ENCODE measurements at places on chromosomes 6 and 20.

GRCh38 chr6:116282698-116283097, 3.0 kb upstream of the TSPYL1 start:
- no peak for DNase-seq

- no peak for DNase-seq
Measured at GRCh38 chr6:89615882-89616281, 22.7 kb downstream of the LYRM2 start.

- no peak for DNase-seq
Measured at GRCh38 chr6:67231092-67231491, 1404.0 kb upstream of the ADGRB3 start.

DNA sequence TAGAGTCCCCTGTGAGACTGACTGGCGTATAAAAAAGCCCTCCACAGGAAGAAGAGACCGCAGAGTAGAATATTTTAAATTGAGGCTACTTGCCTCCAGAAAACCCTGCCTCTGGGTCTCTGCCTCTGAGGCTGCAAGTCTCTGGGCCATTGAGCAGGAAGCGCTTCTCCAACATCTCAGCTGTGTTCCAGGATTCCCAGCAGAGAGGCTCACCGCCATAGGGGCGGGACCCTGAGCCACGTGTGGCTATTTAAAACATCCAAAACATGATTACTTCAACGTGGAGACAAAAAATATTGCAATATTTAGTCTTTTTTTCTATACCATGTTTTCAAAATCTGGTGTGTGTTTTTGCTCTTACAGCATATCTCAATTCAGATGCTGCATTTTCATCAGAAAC, 59.4 kb downstream of the GNAS-AS1 start:
- no peak for DNase-seq

DNA sequence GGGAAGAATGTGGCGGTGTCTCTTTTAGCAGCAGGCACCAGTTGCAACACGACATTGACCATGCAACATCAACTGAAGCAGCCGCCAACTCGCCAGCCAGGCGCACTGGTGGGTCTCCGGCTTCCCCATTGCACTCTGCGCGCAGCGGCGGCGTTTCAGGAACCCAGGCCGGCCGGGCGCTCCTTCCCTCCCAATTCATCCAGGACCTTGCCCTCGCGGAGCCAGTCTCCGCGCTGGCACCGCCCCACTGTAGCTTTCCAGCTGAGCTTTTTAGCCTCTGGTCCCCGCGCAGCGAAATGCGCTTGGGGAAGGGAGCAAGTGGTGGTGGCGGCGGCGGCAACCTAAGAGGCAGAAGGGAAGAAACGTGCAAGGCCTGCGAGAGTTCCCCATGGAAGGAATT, 297.9 kb upstream of the RIMS1 start:
- no peak for DNase-seq

DNA sequence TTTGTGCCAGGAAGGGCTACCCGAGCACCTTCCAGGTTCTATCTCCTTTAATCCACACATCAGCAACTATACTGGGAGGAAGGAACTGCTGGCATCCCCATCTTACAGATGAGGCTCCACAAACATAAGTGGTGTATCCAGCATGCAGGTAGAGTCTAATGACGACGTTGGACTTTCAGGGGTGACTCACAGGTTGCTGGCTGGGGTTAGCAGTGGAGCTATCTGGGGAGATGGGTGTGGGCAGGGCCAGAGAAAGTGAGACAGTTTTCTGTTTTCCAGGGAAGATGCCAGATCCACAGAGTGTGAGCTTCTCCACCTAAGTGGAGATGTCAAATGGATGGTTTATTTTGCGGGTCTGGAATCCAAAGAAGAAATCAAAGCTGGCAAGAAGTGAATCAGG, 31.8 kb downstream of the CDH22 start:
- no peak for DNase-seq

GRCh38 chr6:132007474-132008190, 56.5 kb upstream of the CCN2 start:
- no peak for DNase-seq

GRCh38 chr6:19492636-19493405, 344.3 kb upstream of the ID4 start:
- no peak for DNase-seq

DNA sequence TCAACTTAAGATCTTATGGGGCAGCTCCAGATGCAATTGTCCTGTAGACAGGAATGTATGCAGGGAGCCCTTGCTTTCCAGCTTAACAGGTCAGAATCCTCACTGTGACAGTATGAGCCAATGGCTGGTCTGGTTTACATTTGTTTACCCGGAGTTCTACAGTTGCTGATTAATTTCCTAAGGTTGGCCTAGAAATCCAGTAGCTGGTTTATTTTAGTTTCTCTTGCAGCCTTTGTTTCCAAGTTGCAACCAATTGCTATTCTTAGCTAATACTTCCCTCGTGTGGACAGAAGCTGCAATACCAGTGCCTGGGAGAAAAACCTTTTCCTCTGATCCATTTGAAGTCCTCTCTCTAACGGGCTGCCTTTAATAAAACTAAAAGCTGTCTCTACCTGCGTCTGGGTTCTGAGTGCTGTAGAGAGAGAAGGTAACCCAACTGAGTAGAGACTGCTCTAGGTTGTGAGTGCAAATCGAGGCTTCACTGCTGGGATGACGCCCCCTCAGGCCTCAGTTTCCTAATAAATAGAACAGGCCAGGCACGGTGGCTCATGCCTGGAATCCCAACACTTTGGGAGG, 45.9 kb downstream of the ZNF217 start:
- DNase-seq = no peak

DNA sequence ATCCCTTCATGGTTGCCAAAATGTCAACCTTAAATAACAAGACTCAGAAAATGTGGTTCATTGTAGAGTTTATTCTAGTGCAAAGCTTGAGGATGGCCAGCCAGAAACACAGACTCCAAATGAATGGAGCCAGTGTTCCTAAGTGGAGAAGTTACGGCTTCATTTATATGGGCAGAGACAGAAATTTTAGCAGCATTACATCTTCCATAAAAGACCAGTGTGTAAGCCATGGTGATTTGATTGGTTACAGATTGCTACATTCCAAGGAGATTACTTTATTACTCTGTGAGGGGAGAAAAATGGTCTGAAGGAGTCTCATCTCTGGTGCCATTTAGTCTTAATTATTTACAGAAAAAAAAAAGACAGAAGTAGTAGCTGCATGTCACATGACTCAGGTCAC, 97.8 kb downstream of the OTOR start:
- DNase-seq = no peak

- DNase-seq = no peak
Measured at GRCh38 chr6:106659859-106660258, 30.5 kb downstream of the QRSL1 start.

DNA sequence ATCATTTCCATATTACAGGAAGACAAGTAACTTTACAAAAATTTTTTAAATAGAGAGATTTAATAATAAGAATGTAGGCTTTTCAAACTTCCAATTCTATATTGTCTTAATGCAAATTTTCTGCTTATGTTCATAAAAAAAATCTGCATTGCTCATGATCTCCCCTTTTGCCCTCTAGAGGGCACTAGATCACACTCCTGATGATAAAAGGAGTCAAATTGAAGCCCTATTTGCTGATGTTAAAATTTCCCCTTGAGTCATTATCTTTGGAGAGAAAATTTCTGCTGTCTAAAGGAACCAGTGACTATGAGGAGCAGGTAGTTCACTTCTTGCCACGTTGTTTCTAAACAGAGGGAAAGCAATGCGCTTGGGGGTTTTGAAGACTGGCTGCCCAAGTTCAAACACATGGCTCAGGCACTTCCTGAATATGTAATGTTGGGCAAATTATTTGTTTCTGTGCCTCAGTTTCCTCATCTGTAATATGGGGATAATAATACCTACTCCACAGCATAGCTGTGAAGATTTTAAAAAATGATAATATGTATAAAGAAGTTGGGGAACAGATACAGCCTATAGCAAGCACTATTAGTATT, 874.2 kb downstream of the TFAP2A start:
- no peak for DNase-seq

GRCh38 chr6:7893342-7893741, 17.2 kb downstream of the TXNDC5 start:
- no peak for DNase-seq

- DNase-seq = no peak
Measured at GRCh38 chr6:11731423-11731822, 47.2 kb downstream of the ADTRP start.

DNA sequence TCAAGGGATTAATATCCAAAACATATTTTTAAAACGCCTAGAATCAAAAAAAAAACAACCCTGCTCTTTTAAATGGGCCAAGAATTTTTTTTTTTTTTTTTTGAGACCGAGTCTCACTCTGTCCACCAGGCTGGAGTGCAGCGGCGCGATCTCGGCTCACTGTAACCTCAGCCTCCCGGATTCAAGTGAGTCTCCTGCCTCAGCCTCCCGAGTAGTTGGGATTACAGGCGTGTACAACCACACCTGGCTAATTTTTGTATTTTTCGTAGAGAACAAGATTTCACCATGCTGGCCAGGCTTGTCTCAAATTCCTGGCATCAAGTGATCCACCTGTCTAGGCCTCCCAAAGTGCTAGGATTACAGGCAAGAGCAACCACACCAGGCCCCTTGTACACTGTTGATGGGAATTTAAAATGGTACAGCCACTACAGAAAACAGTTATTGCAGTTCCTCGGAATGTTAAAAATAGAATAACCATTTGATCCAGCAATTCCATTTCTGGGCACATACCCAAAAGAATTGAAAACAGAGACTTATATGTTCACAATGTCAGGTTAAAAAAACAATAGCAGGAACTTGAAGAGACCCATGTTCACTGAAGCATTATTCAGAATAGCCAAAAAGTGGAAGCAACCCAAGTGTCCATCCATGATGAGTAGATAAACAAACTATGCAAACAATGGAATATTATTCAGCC, 3.1 kb upstream of the MYL9 start:
- DNase-seq = no peak

- DNase-seq = peak; percentile 57
Measured at GRCh38 chr6:498795-499231, 107.3 kb downstream of the IRF4 start.

DNA sequence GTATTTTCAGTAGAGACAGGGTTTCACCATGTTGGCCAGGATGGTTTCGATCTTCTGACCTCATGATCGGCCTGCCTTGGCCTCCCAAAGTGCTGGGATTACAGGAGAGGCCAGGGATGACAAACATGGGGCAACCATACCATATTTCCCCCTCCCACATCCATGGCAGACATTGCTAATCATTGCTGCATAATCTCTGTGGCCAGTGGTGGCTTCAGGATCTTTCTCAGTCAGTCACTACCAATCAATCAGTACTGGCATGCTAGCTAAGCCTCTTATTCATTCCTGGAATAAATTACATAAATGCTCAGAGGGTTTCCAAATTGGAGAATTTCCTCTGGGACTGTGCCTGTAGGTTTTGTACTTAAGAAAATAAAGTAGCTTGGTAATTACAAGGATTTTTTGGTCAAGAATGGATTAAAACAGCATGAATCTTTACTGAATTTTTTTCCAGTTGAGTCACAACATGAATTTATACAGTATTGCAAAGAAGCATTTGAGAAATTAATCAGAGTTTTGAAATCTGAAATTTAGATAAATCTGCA, 138.1 kb downstream of the FNDC1 start:
- no peak for DNase-seq

GRCh38 chr6:72938104-72938503, 287.2 kb downstream of the KHDC1L start:
- no peak for DNase-seq

- no peak for DNase-seq
Measured at GRCh38 chr6:34516391-34517324, 39.5 kb downstream of the SPDEF start.

DNA sequence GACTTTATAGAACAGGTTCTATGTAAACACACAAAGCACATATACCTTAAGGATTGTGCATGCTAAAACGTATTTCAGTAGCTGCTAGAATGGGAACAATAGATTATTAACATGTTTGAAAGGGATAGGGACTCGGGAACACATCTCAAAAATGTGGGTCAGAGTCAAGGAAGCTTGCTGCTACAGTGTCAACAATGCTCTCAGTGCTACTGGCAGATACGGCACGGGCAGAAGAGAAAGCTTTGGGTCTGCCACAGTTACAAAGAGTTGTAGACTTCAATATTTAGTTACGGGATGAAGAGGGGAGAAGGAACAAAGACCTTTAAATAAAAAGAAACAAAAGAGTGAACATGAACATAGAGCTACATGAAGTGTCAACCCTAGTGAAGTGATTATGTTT, 170.5 kb downstream of the BACH2 start:
- DNase-seq = no peak

DNA sequence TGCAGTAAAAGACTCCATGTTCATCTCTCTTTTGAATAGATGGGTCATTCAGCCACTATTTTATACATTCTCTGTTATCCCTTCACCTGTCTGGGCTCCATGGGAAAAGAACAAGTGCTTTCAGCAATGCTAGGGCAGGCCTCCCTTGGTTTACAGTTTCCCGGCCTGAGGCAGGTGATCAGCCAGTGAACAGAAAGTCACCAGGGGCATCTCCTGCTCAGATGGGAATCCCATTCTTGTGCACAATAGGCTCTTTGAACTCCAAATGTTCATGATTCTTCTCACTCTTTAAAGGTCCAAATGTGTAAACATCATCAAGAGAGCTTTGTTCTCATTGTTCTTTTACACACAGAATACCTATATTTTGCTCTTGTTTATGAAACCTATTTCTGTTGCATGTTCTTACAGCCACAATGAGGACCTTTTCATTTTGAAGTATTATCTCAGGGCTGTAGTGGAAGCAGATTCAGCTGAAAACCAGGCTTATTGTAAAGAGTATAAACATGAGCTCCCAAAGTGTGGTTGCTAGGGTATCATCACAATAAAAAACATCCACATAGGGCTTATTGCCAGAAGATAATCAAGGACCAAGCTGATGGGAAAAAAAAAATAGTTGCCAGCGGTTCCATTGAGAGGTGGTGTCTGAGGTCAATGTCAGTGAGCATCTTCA, 267.1 kb upstream of the SGK1 start:
- DNase-seq = no peak

- DNase-seq = no peak
Measured at GRCh38 chr6:26067367-26067766, 19.9 kb upstream of the HFE start.

- peak; percentile 48 for DNase-seq
Measured at GRCh38 chr6:32086661-32087573, 22.2 kb downstream of the TNXB start.

GRCh38 chr6:162372106-162372505, 355.5 kb downstream of the PRKN start:
- no peak for DNase-seq

DNA sequence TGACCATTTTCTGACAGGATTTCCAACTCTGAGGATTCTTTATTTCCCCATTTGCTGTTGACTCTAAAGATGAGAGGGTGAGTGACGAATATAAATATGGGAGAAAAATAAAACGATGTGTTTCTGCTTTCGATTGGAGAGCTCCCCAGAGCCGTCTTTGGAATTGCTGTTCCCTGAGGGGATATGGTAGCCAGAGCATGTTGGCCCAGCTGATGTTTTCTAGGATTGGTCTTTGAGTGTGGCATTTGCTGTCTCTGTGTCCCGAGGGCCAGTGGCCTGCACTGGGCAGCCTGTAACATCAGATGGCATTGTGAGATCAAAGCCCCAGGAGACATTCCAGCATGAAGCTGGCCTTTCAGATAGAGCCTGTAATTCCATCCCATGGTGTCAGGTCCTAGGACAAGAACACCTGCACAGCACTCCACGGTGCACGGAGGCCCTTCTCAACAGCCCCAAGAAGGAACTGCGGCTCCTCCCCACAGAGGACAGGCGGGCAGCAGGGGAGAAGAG, 26.7 kb downstream of the PKIG start:
- DNase-seq = no peak

- DNase-seq = no peak
Measured at GRCh38 chr6:24879351-24879750, 56.4 kb downstream of the RIPOR2 start.

GRCh38 chr6:128188678-128189077, 287.8 kb upstream of the THEMIS start:
- no peak for DNase-seq

GRCh38 chr6:50236164-50236563, 186.4 kb upstream of the DEFB112 start:
- DNase-seq = no peak

Data from GM06990 (cell line).